Left renal cortex interstitium (tissue), 4 donors: ENCODE measurements at places on chromosomes 2 and 18. TPM values are rescaled to one million over a fixed set of nuclear protein-coding genes. Genes with fewer than 3 reads are reported as not detected.

The REG1A gene
- not detected for polyA plus RNA-seq

The GAD1 gene
- polyA plus RNA-seq = 2.8 TPM

DNA sequence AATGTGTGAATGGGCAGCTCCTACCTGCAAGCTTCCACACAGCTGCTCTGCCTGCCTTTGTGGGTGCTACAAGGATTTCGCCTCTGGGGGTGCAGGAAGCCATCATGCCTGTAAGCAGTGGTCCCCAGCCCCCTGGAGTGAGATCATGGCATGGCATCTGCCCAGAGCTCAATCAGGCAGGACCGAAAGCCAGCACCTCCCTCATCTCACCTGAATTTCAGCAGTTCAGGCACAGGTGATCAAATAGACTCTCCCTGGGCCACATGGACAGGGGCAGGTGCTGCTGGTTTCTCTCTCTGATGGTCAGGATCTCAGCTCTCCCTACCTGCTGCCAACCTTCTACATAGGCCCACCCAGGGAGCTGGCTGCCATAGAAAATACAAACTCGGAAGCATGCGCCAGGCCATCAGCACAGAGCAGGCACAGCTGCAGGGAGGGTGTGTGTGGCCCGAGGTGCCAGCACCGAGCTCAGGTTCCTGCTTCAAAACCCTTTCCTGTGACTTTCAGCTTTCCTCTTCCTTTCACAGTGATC, 133.2 kb upstream of the ID2 start:
- DNase-seq = no peak

DNA sequence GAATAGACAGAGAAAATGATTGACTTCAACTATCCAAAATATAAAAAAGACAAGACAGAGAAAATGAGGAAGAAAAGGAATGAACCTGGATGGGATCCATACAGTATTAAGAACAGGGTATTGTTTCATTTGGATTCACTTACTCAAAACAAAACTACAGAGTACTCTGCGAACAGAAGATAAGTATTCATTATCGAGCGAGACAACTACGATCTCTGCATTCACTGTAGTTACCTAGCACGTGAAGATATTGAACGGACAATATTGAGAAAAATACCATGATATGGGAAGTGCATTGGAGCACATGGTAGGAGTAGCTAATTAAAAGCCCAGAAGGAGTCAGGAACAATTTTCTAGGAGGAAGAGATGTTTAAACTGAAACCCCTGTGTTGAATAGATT, 1.0 kb upstream of the ORC2 start:
- peak; percentile 6 for DNase-seq

The LONRF2 gene
- 4.9 TPM for polyA plus RNA-seq

The AP1S3 gene
- 18.8 TPM for polyA plus RNA-seq

The CXCR2 gene
- polyA plus RNA-seq = 0.38 TPM

DNA sequence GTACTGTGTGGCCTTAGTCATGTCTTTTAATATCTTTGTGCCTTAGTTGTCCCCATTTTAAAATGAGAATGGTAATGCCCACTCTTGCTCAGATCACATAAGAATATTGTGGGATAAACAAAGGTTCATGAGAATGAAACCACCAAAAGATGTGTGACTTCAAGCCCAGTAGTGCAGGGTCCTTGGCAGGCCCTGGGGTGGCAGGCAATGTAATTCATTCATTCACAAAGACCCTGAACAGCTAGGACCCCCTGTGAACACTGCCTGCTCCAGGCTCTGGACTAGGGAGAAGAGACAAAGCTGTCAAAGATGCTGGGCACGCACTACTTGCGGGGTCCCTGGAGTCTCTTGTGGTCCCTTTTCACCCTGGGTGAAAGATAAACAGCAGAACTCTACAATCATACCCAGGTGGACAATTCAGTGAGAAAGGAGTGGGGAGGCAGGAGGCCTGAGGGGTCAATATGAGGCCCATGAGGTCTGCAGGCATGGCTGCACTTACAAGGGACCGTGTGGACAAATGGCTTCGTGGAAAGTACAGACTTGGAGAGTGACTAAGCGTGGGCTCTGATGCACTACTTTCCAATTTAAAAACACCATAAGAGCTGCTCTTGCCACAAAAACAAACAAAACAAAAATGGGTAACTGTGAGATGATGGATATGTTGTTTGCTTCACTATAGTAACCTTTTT, 136.1 kb downstream of the SMAD7 start:
- no peak for DNase-seq

The MYOM1 gene
- polyA plus RNA-seq = 5.9 TPM

GRCh38 chr2:159133797-159134196, 152.7 kb downstream of the WDSUB1 start:
- no peak for DNase-seq

The OXER1 gene
- polyA plus RNA-seq = 13.0 TPM

DNA sequence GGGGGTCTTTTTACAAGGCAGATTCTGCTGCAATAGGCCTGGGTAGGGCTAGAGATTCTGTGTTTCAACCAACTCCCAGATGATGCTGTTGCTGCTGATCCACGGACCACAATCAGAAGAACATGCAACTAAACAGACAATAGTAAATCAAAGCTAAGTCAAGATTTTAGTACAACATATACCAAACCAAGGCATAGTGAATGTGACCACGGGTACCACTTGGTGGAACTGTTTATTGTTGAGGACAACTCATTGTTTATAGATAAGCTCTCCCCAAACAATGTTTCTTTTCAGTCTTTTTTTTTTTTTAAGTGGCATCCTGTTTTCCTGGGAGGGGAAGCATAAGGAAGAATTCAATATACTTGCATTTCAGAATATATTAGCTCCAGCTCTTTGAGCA, 36.0 kb upstream of the DARS1 start:
- DNase-seq = no peak
